ENCODE measurements at places on chromosomes 12 and 14. TPM values are rescaled to one million over a fixed set of nuclear protein-coding genes. Genes with fewer than 3 reads are reported as not detected.

Gene SLC10A1
- total RNA-seq = not detected

Gene ACSM4
- total RNA-seq = not detected

Gene SYNDIG1L
- 0.03 TPM for total RNA-seq

Gene ADCY4
- total RNA-seq = not detected

Gene PMCH
- not detected for total RNA-seq

All from A549 treated with AZD2906 at 1 μM for 4 hours (cell line).